ENCODE measurements at places on chromosomes 16 and 17.

GRCh38 chr16:67156143-67156844 lies 3.4 kb downstream of the TRADD start:
- peaks cover 82% of the 10 kb centered on the region for H3K4me1 ChIP-seq
- no peaks in the 10 kb centered on the region for H3K36me3 ChIP-seq
- no peak overlapping the region for H3K4me3 ChIP-seq
- H3K27me3 ChIP-seq, result peaks cover under 1% of the 10 kb centered on the region
- no peak for DNase-seq

DNA sequence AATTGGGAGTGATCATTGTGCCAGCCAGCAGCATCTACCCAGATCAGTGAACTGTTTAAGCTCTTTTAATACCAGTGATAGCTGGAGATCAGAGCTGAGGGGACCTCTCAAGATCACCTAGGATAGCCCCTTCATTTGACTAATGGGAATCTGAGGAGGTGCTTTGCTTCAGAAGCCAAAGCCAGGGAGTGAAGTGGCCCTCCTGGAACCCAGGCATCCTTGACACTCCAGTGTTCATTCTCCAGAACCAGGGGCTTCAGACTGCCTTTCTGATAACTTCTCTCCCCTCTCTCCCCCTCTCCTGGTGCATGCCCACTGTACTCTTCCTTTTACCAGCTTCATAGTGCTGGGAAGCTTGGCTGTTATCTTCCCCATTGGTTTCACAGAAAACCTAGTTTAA lies 48.0 kb upstream of the SLC12A3 start:
- H3K4me1 ChIP-seq, result no peaks in the 10 kb centered on the region
- peaks cover 28% of the 10 kb centered on the region for H3K36me3 ChIP-seq

GRCh38 chr17:51352798-51353197 lies 92.5 kb downstream of the UTP18 start:
- no peaks in the 10 kb centered on the region for H3K36me3 ChIP-seq
- H3K4me1 ChIP-seq, result no peaks in the 10 kb centered on the region

DNA sequence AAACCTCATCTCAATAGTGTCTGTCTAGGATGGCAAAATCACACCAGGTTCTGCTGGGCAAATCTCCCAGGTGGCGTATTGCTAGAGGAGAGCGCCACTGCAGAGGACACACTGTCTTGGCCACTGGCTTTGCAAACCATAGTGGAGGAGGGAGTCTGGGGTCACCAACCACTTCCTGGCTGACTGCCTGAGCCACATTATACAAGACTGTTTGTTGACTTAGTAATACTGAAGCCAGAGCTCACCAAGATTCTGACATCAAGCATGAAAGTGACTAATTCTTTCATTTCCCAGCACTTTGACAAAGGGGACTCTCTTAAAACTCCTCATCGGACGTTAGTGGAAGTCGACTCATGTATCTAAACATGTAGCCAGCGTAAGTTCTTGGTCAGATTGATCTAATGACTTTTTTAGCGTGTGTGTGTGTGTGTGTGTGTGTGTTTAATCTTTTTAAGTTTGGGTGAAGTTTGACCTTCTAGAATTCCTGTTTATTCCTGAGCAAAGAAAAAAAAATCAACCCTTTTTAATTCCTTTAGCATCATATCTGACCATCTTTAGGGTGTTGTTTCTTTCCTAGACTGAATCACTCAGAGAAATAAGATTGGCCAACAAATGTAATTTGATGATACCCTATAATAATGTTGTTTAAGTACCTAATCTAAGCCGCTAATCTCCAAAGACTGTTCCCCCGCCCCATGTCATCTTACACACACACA lies 13.7 kb downstream of the PITPNC1 start:
- H3K27ac ChIP-seq, result peak overlapping the region; percentile 50
- no peaks in the 10 kb centered on the region for H3K27me3 ChIP-seq
- DNase-seq, result peak; percentile 52
- H3K36me3 ChIP-seq, result peaks cover 10% of the 10 kb centered on the region
- H3K4me1 ChIP-seq, result peaks cover 56% of the 10 kb centered on the region

- no peak overlapping the region for H3K27ac ChIP-seq
- no peaks in the 10 kb centered on the region for H3K4me1 ChIP-seq
- H3K36me3 ChIP-seq, result no peaks in the 10 kb centered on the region
- H3K27me3 ChIP-seq, result no peaks in the 10 kb centered on the region
- H3K4me3 ChIP-seq, result no peak overlapping the region
These were observed 35.2 kb downstream of the ARHGAP23 start for GRCh38 chr17:38463451-38463858.

DNA sequence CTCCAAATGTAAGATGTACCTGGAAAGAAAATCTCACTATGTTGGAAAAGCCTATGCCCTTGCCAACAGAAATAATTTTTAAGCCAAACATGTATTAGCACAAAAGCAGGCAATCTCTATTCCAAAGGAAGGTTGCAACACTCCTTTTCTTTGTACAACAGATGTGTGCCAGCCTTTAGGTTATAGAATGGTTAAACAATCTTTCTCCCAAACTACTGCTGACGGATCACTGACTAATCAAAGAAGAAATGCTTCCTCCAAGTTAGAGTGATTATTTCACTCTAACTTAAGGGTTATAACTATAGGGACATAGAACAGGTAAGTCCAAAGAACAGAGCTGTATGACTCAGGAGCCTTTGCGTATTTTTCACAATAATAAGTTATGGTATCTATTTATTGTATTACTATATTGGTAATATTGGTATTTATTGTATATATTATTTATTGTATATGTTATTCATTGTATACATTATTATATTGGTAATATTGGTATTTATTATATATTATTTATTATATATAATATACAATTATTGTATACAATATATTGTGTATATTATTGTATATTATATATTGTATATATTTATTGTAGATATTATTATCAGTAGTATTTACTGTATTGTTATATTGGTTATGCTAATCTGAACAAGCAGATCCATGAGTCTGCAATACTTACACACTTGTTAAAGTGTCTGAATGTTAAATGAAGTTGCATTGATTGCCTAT lies 36.7 kb upstream of the ABCA5 start:
- DNase-seq, result no peak
- H3K36me3 ChIP-seq, result no peaks in the 10 kb centered on the region
- no peaks in the 10 kb centered on the region for H3K4me1 ChIP-seq
- H3K4me3 ChIP-seq, result no peak overlapping the region

- H3K27me3 ChIP-seq, result no peaks in the 10 kb centered on the region
- H3K27ac ChIP-seq, result no peak overlapping the region
- no peak overlapping the region for H3K4me3 ChIP-seq
- no peaks in the 10 kb centered on the region for H3K4me1 ChIP-seq
- H3K36me3 ChIP-seq, result peaks cover 3% of the 10 kb centered on the region
These were observed 144.3 kb downstream of the ITFG1 start for GRCh38 chr16:47316442-47317015.

DNA sequence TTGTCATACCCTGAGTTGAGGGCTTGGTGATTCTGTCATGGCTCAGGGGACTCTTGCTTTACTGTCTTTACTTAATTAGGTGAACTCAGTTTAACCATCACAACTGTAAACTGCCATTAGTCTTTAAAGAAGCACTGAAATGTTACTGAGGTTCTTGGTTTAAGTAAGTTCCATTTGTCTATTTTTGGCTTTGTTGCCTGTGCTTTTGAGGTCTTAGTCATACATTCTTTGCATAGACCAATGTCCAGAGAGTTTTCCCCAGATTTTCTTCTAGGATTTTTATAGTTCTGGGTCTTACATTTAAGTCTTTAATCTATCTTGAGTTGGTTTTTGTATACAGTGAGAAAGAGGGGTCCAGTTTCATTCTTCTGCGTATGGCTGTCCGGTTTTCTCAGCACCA lies 137.5 kb downstream of the SOCS1 start:
- peaks cover 17% of the 10 kb centered on the region for H3K36me3 ChIP-seq
- H3K4me3 ChIP-seq, result no peak overlapping the region
- H3K4me1 ChIP-seq, result peaks cover 18% of the 10 kb centered on the region
- H3K27ac ChIP-seq, result no peak overlapping the region
- H3K27me3 ChIP-seq, result no peaks in the 10 kb centered on the region

GRCh38 chr16:73473713-73474112 lies 425.8 kb upstream of the ZFHX3 start:
- H3K36me3 ChIP-seq, result no peaks in the 10 kb centered on the region
- H3K4me1 ChIP-seq, result no peaks in the 10 kb centered on the region
- H3K4me3 ChIP-seq, result no peak overlapping the region
- no peak for DNase-seq
- no peaks in the 10 kb centered on the region for H3K27me3 ChIP-seq
